ENCODE measurements at places on chromosomes 12 and 14. TPM values are rescaled to one million over a fixed set of nuclear protein-coding genes. Genes with fewer than 3 reads are reported as not detected.

DNA sequence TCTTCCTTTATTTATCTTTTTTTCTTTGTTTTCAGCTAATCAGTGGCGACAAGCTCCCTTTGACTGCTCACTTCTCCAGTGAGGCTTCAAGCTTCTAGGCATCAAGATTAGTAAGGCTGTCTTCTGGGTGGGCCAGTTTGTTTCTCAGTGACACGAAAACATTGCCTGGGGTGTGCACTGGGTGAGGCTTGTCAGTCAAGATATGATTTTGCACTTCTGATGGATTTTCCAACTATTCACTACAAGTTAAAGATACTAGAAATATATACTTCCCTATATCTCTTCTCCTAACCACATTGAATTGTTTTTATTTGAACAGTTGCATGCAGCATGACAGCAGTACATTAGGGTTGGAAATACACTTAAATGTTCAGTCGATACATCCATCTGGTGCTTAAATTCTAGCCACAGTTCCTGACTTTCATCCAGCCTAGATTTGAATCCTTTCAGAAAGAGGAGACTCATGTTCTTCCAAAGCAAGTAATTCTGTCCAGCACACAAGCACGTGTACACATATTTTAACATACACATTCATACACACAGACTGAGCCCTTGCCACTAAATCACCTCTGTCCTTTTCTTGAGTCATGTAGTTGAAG, 275.6 kb upstream of the NOVA1 start:
- DNase-seq, result no peak

GRCh38 chr14:82192387-82192786, 658.7 kb upstream of the SEL1L start:
- DNase-seq, result no peak

DNA sequence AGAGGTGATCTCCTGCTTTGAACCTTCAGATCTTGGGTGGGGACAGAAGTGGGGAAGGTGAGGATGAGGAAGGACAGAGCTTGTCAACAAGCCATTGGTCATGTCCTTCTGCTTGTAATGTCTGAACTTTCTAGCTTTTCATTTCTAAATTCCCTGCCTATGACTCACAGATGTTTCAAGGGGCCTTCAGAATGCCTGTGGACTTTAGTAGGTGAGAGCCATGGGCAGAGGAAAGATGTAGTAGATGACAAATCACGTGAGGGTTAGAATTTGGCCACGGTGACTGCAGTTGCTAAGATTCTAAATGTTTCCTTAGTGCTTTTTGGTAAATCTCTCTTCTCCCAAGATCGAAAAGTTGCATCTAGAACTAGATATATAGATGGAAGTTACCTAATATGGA, 18.7 kb upstream of the CREBL2 start:
- DNase-seq, result no peak

- DNase-seq, result no peak
Measured at GRCh38 chr14:106055289-106055688, 528.9 kb downstream of the TMEM121 start.

GRCh38 chr12:119476951-119477350, 116.6 kb upstream of the TMEM233 start:
- DNase-seq, result no peak

DNA sequence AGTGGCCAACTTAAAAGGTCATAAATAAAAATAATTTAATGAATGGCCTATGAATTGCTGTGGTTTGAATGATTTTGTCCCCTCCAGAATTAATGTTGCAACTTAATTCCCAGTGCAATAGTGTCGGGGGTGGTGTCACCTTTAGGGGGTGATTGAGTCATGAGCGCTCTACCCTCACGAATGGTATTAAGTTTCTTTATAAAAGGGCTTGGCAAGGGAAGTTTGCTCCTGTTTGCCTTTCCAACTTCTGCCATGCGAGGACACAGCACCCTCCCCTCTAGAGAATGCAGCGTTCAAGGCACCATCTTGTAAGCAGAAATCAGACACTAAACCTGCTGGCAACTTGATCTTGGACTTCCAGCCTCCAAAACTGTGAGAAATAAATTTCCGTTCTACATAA, 253.3 kb downstream of the ATXN7L3B start:
- DNase-seq, result no peak

DNA sequence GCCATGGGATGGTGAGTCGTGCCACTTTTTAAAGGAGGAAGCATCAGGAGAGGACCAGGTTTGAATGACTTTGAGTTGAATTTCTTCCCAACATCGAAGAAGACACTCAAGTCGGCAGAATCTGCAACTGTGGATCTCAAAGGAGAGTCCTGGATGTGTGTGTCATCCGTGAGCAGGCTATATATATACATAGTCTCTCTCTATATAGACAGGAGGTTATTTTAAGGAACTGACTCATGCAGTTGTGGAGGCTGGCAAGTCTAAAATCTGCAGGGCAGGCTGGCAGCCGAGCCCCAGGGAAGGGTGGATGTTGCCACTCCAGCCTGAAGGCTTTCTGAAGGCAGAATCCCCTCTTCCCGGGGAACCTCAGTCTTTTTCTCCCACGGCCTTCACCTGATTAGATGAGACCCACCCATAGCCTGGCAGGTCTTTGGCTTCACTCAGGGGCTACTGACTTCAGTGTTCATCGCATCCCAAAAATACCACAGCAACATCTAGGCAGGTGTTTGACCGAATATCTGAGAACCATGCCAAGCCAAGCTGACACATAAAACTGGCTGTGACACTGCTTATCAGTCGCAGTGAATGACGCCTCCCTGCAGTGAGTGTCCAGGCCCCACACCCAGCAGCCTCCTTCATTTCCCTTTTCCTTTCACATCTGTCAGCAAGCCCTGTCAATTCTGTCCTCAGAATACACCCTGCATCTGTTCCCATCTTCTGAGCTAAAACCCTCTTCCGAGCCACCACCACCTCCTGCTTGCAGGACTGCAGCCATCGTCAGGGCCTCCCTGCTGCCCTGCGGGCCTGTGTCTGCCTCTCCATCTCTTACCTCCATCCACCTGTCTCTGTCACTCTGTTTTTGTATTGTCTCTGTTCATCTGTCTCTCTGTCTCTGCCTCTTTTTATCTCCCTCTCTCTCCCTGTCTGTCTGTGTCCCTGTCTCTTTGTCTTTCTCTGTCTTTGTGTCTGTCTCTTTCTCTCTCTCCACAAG, 54.0 kb downstream of the ZNF664 start:
- DNase-seq, result no peak

DNA sequence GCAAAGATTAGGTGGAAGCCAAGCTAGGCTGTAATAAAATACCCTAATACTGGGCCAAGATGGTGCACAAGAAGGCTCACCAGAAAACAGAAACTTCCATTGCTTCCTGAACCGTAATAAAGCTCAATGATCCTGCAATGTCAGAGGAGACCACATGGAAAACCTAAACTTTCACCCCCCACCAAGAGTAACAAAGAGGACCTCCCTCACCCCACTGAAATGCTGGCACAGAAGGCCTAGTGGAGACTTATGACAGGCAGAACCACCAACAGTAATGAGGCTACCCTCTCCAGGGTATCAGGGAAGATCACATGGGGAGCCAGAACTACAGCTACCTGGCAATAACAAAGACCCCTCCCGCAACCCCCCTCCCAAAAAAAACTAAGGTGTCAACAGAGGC, 43.1 kb downstream of the CEP83 start:
- no peak for DNase-seq

DNA sequence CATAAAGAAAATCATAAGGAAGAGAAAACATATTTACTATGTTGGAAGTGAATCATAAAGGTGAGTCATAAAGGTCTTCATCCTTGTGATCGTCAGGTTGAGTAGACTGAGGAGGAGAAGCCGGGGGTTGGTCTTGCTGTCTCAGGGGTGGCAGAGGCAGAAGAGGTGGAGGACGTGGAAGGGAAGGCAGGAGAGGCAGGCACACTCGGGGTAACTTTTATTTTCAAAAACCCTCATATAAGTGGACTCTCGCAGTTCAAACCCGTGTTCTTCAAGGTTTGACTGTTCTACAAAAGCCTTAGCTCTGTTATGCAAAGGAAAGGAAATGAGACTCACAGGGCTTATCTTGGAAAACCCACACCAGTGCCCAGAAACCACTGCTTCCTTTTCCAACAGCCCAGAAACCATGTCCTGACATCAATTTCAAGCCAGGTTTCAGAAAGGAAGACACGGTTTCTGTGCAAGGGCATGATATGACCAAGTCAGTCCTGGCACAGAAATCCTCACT, 14.0 kb downstream of the SMCO2 start:
- DNase-seq, result no peak

- no peak for DNase-seq
Measured at GRCh38 chr12:65899241-65899640, 75.0 kb downstream of the HMGA2 start.

DNA sequence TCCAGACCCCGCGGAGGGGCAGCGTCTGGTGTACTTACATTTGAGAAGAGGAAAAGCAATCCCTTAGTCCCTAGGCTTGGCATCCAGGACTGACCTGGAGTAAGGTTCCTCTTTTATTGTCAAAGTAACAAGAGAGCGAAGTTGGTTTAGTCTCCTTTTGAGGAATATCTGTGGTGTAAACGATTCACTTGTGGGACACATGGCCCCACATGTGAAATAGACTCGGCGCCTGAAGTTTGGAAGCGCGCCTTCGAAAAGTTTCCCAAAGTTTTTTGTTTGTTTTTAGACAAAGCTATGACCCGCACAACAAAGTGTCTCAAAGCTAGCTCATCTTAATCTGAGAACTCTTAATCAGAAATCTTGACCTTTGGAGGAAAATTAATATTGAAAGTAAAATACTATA, 744 bp downstream of the STYX start:
- no peak for DNase-seq

The GNB3 gene
- polyA plus RNA-seq, result 5.9 TPM

The CYP27B1 gene
- polyA plus RNA-seq, result 1.8 TPM

The CLEC6A gene
- not detected for polyA plus RNA-seq

All from right lung (tissue), 10 donors.